ENCODE measurements at places on chromosomes 1 and 21.

GRCh38 chr1:170623171-170623570 is 40.8 kb upstream of the PRRX1 start:
- DNase-seq = no peak

- no peak for DNase-seq
Measured at GRCh38 chr1:21702780-21703179, 33.6 kb upstream of the RAP1GAP start.

GRCh38 chr1:1858382-1859086 is 32.4 kb downstream of the GNB1 start:
- DNase-seq = no peak

DNA sequence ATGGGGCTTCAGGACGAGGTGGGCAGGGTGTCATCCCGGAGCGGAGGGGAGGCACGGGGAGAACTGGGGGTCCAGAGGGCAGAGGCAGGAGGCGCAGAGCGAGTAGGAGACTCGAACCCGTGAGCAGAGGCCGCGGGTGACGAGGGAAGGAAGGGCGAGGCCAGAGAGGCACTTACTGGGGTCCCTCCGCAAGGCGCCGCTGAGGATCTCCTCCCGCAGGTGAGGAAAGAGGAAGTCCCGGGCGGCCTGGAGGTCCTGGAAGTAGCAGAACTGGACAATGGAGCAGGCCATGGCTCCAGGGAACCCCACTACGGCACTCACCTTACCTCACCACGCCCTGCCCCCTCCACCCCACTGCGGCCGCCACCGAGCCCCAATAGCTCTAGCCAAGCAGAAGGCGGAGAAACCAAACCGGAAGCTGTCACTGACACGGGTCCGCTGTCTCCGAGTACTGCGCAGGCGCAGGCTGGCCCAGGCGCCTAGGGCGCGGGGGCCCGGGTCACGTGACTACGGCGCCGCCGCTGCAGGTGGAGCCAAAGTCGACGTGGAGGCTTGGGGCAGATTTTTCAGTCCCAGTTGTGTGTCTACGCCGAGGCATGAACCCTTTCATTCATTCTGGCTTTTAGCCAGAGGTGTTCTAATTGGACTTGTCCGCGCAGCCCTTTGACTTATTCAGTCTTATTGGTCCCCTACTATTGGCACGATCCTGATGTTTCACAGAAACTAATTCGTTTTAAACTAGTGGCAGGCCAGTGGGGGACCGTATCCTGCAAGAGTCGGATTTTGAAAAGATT is at the start of gene RAB3GAP2:
TSS of gene RAB3GAP2 (minus strand) at position 407 of the 794 bp plus-strand sequence. CDS start at position 291, 116 bp downstream.
- peak; percentile 21 for DNase-seq

DNA sequence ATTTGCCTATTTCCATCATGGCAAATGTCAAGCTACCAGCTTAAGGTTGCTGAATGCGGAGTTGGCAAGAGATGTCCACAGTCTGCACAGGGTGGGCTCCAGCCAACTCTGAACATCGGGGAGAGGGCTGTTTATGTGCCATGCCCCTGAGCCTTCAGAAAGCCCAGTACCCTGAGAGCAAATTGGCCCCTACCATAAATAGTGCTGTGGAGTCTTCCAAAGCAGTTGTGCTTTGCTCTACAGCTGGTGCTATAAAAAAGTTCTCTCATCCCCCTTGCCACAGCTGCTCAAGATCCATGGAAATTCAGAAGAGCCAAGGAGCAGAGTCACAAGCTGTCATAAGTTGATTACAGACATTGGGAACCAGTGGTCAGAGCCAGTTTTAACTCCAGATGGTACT is 85.6 kb upstream of the CLDN14 start:
- no peak for DNase-seq

GRCh38 chr1:63906047-63906704 is 132.4 kb downstream of the ROR1 start:
- DNase-seq = no peak

GRCh38 chr1:228861832-228862180 is 126.5 kb downstream of the RHOU start:
- DNase-seq = no peak

- no peak for DNase-seq
Measured at GRCh38 chr1:208528578-208529240, 284.5 kb upstream of the PLXNA2 start.

DNA sequence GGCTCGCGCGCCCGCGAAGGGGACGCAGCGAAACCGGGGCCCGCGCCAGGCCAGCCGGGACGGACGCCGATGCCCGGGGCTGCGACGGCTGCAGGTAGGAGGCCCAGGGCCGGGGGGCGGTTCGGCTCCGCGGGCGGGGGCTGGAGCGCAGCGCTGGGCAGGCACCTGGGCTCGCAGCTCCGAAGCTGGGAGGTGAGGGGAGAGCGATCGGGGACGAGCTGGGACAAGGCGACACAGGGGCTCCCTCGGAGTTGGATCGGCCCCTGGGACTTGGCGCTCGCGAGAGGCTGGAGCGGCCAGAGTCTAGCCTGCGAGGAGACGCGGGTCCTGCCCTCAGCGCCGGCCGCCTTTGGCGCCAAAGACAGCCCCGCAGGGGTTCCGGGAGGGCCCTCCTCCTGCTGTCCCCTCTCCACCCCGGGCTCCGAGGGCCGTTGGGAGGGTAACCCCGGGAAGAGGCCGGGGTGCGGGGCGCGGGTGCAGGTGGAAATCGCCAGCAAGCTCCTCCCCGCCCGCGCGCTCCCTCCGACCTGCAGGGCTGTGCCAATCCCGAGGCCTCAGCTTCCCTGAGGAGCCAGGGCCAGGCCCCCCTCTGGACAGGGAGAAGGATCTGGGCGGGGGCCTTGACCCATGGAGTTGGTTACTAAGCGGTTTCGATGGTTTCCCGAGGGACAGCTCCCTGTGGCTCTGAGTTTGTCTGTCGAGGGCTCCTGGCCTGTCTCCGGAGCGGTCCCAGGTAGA is 401 bp downstream of the TP73 start:
- DNase-seq = no peak

GRCh38 chr1:192538407-192539296 is 36.9 kb upstream of the RGS1 start:
- DNase-seq = no peak

GRCh38 chr1:154791292-154792166 is 78.6 kb downstream of the KCNN3 start:
- no peak for DNase-seq

- DNase-seq = no peak
Measured at GRCh38 chr1:39196244-39197215, 8.0 kb upstream of the MACF1 start.

- no peak for DNase-seq
Measured at GRCh38 chr21:35002879-35003722, 46.0 kb downstream of the RUNX1 start.

DNA sequence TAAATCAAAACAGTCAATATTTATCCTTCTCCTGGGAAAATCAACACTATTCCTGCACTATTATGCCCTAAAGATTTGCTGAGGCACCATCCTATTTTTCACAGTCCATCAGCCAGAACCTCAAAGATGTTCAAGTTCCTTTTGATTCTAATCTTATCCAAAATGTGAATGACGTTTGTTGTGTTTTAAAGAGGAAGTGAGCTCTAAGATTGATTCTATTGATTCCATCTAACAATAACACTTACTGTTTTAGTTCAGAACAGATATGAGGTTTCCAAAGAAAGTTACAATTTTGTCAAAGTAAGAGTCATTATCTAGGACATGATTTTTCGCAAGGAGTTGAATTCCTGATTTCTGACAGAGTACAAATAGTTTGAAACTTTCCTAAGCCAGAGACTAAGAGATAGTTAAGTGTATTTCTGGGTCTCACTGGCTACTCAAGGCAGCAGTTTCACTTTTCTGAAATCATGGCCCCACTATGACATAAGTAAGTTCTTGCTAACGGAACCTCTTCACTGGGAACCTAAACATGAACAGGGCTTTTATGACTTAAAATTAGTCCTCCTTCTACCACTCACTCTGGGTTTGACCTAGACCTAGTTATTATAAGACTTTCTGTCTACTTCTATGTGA is 84.7 kb downstream of the LHX9 start:
- DNase-seq = no peak

DNA sequence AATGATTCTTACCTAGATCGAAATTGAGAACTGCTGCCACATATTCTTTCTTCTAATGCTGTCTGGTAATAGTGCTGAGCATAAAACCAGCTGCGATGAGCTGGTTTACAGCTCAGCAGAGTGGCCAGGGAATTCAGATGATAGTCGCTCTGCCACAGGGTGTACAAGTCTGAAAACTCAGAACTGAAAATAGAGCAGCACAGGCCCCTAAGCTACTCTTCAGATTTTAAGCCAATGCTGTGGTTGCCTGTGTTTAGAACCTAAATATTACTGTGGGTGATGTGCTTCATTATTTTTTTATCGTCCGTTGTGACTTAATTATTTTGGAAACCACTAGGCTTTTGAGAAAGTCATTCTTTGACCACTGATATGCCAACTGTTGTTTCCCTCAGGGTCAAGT is 152.0 kb downstream of the ADGRL4 start:
- DNase-seq = no peak

GRCh38 chr1:97906567-97907241 is 14.1 kb downstream of the DPYD start:
- no peak for DNase-seq

DNA sequence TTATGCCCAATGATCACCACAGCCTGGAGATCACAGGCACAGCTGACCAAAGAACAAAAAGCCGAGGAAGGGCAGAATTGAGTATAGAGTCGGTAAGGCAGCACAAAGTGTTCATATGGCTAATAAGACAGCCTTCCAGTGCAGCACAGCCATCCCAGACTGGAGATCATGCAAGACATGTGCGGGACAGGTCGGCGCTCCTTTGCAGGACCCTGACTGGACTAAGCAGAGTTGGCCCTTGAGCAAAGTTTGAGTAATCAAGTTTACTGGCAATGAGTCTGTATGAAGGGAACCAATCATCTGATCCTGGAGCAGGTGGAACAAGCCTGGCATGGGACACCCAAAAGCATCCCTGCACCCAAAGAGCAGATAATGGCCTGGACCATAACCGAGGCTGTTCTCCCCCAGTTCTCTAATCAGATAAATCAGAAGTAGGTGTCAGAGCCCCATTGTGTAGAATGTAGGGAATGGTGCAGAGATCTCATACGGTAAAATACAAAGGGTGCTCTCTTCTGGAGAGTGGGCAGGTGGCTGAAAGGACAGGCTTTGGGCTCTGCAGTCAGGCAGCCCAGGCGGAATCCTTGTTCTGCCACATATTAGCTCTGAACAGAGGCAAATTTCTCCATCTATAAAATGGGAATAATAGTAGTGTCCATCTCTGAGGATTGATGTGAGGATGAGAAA is 10.7 kb upstream of the DNASE2B start:
- DNase-seq = no peak

DNA sequence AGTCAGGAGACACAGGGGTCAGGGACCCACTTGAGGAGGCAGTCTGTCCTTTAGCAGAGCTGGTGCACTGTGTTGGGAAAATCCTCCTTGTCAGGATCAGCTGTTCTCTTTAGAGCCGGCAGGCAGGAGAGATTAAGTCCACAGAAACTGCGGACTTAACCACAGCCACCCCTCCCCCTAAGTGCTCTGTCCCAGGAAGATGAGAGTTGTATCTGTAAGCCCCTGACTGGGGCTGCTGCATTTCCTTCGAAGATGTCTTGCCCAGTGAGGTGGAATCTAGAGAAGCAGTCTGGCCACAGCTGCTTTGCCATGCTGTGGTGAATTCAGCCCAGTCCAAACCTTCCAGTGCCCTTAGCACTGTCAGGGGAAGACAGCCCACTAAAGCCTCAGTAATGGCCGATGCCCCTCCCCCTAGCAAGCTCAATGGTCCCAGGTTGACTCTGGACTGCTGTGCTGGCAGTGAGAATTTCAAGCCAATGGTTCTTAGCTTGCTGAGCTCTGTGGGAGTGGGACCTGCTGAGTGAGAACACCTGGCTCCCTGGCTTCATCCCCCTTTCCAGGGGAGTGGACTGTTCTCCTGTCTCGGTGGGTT is 172.8 kb downstream of the ST6GALNAC3 start:
- no peak for DNase-seq

DNA sequence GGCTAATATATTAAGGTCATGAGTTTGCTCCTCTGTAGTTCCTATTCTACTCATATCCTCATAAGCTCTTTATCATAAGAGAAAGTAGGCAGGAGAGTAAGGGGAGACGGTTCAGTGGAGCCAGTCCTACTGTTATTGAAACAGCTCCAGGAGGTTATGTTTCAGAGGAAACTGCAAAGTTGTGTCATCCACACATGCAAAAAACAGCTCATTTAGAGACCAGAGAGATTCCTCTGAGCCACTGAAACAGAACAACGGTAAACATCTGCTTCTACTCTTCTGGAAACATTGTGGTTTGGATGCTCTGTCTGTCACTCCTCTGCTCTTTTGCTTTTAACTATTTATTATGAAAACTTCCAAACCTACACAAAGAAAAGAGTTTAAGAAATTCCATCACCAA is 66.3 kb upstream of the PPP2R5A start:
- DNase-seq = no peak

DNA sequence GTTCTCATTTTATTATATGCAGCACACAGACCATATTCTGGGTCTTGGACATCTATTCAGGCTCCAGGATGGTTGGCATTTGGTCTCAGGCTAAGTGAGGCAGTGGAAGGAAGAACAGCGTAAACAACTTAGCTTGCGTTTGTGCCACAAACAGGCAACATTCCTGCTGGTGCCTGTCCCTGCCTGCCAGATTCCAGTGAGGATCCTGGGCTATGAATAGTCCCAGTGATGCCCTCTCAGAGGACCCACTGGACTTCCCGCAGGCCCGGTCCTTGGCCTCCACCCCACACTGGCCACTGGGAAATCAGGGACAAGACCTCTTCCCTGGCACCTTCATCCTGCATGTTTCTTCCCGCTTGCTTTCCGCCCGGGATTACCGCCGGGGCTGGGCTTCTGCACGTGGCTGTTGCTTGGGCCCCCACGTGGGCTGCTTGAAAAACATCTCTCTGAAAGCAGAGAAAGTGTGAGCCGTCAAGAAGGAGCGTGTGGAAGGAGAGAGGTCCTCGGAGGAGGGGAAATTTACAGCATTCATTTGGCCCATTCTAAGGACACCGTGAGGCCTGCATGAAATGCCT is 145.1 kb upstream of the WNT4 start:
- DNase-seq = no peak

- DNase-seq = no peak
Measured at GRCh38 chr1:112629256-112629655, 9.6 kb downstream of the CAPZA1 start.
